ENCODE measurements at places on chromosomes 1 and 21.
A peak's percentile ranks its signal among the peaks of the same experiment; 100 is the strongest.

DNA sequence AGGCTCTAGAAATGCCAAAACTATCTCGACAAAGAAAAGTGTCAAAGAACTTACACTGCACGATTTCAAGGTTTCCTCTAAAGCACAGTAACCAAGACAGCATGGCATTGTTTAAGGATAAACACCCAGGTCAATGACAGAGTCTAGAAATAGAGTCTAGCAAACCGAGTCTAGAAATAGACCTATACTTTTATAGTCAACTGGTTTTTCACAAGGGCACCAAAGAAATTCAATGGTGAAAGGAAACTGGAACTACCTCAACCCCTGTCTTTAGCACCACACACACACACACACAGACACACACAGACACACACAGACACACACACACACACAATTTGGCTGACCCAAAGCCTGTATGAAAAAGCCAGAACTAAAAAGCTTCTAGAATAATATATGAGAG, 67.1 kb upstream of the PGBD5 start:
- no peak for DNase-seq

DNA sequence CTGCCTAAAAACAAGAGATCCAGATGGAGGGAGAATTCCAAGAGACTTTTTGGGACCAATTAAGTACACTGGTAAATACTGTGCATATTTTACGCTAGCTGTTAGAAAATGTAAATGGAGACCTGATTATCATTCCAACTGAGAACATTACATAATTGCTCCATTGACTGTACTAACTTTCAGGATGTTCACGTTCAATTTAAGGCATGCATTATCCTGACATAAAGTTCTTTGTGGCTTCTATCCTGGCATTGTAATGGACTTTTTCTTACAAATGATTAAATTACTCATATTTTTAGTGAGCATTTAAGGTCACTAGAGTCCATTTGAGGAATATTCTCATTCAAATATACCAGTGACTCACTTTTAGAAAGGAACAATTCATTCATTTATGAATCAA, 883.3 kb upstream of the TMPRSS15 start:
- DNase-seq: no peak

DNA sequence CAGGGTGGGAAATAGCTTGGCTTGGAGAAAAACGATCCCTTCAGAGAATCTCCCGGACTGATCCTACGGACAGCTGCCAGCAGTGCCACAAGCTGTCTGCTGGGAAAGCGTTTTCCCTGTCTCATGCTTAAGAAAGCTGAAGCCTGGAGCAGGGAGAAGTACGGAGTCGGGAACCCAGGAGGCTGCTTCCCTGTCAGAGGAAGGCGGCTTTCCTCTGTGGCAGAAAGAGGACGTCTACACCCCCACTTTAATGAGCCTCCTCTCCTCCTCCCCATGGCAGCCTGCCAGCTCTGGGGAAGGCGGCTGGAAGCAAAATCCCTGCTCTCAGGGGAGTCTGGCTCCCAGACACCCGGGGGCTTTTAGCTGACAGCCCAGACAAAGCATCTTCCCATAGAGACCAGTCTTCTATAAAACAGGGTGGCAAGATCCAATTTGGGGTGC, 7.3 kb downstream of the KIF21B start:
- peak; percentile 65 for DNase-seq

GRCh38 chr1:210800301-210800700, 333.6 kb downstream of the KCNH1 start:
- DNase-seq: no peak

- peak; percentile 21 for DNase-seq
These were observed 41.0 kb downstream of the GATAD2B start for GRCh38 chr1:153881751-153882150.

GRCh38 chr1:210920258-210920657, 213.7 kb downstream of the KCNH1 start:
- no peak for DNase-seq

DNA sequence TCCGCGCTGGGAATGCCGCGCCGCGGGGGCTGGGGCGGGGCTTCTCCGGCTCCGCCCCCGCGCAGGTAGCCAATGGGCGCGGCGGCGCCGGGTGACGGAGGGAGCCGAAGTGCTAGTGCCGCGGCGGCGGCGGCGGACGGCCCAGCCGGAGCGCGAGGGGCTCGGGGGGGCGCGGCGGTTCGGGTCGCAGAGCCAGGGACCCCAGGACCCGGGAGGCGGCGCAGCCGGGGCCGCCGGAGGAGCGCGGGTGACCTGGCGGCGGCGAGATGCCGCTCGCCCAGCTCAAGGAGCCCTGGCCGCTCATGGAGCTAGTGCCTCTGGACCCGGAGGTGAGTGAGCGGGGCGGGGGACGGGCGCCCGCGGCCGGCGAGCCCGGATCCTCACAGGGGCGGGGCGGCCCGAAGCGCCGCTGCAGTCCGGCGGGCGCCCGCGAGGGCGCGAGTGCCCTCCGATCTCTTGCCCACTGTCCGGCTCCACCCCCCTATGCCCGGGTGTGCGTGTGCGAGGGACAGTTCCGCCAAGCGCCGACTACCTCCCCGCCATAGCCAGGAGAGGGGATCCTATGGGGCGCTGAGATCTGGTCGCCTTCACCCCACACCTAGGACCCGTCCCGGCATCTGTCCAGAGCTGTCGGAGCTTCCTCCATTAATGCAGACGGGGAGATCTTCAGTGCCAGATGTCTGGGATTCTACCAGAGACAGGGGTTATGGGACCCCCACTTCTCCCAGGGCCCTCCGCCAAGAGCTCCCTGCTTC, at the start of gene RPS6KA1:
TSS of gene RPS6KA1 (plus strand) at position 107 of the 755 bp plus-strand sequence. CDS start at position 267, 160 bp downstream.
- peak; percentile 78 for DNase-seq

DNA sequence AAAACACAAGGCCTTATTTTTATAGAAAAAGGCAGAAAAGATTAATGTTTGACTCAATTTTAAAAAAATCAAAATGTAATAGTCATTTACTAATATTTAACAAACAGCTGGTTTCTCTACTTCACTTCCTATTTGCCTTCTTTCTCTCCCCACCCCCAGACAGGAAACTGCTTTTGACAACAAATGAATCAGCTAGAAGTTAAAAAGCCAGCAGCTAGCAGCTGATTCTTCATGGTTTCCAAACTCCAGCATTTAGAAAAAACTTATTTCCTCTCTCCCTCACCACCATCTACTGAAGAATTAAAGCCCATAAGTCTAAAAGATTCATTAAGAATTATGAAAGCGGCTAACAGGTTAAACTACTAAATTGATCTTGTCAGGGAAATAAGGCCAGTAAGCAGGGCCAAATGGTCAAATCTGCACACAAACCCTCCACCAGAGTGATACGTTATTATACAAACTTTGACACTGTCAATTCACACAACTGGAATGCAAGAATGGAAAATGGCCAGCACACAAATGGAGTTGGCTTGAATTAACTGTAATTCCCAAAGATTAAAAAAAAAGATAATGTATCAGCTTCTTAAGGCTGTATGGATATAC, 4.0 kb downstream of the WDR26 start:
- DNase-seq: peak; percentile 33

DNA sequence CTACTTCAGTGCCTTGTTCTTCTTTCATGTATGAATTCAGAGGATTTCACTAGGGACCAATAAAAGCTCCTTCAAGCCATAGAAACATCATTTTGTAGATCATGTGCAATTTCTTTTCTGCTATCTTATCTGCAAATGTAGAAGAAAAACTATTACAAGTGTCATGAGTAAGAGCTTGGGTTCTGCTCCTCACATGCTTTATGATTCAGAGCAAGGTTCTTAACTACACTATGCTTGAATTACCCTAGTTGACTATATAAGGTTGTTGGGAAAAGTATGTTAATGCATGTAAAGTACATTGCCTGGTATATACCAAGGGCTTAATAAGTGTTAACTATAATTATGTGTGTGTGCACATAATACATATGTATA, 91.4 kb upstream of the S1PR1 start:
- no peak for DNase-seq

- DNase-seq: no peak
These were observed 17.1 kb downstream of the RNF220 start for GRCh38 chr1:44422161-44422560.

- DNase-seq: no peak
These were observed 19.6 kb upstream of the SPOCD1 start for GRCh38 chr1:31835415-31835814.

- DNase-seq: no peak
These were observed 268.0 kb downstream of the ATG4C start for GRCh38 chr1:63051886-63052285.

DNA sequence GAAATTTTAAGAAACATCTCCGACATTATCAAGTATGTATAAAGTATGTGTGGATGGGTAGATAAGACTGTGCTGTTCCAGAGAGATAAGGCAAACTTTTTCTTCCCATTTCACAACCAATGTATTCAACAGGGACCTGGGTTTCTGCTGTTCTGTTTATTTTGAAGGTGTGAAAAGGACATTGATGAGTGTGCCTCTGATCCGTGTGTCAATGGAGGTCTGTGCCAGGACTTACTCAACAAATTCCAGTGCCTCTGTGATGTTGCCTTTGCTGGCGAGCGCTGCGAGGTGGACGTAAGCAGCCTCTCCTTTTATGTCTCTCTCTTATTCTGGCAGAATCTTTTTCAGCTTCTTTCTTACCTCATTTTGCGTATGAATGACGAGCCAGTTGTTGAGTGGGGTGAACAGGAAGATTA, 174.0 kb downstream of the CRB1 start:
- no peak for DNase-seq

- DNase-seq: no peak
These were observed 34.4 kb downstream of the STUM start for GRCh38 chr1:226582966-226583365.

DNA sequence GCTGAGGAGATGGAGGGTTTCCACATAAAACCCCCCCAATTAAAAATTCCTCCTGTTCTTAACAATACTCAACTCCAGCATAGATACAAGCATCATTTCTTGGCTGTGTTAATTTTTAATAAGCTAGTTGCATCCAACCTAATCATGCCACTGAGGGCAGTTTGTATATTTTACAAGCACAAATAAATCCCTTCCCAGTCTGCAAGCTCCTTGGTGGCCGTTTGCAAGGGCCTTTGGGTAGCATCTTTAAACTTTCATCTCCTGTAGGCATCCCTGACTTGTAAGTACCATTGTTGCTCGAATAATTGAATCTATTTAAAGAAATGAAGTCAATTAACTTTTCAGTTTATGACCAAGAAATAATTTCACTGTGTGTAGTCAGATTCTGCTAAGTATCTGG, 103.5 kb upstream of the AJAP1 start:
- DNase-seq: no peak

GRCh38 chr1:174967845-174968705, 31.7 kb upstream of the CACYBP start:
- DNase-seq: no peak

- DNase-seq: peak; percentile 1
These were observed 16.0 kb downstream of the KRTAP19-8 start for GRCh38 chr21:31022306-31022705.

DNA sequence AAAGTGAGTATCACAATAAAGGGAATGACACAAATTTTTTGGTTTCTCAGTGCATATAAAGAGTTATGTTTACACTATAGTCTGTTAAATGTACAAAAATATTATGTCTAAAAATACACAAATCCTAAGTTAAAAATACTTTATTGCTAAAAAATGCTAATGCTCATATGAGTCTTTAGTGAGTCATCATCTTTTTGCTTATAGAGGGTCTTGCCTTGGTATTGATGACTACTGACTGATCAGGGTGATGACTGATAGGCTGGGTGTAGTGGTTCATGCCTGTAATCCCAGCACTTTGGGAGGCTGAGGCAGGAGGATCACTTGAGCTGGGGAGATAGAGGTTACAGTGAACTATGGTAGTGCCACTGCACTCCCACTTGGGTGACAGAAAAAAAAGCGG, 12.9 kb upstream of the NUF2 start:
- DNase-seq: no peak

DNA sequence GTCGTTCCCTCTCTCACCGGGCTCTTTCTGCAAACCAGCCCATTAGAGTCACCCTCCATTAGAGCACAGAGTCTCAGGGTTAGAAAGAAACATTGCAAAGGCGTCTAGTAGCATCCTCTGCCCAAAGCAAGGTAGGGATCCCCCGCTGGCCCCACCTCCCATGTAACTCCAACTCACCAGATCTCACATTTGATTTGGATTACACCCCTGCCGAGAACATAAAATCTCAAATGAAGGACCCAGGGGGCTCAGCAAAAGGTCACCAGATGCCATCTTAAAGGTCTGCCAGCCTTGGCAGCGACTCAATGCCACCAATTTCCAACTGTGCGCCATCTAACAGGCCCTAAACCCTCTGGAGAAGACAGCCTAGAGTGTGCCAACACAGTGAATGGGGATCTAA, 14.1 kb downstream of the C1orf87 start:
- DNase-seq: no peak

- DNase-seq: no peak
These were observed 12.8 kb downstream of the NDC1 start for GRCh38 chr1:53825306-53825705.

DNA sequence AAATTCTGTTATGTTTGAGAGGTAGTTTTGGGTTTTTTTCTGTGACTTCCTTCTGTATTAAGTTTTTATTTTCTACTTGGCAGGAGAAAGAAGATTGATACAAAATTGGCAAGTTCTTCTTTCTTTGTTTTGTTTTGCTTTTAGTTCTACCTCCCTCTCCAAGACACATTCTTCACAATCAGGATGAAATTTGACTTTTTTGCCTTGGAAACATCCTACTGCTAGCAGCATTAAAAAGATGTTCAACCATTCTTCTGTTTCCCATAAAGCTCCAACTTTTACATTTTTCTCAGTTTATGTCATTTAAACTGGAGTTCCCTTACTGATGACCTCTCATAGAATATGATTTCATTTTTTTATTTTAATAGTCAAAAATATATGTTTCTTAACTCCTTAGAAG, 234.8 kb downstream of the NCAM2 start:
- no peak for DNase-seq

DNA sequence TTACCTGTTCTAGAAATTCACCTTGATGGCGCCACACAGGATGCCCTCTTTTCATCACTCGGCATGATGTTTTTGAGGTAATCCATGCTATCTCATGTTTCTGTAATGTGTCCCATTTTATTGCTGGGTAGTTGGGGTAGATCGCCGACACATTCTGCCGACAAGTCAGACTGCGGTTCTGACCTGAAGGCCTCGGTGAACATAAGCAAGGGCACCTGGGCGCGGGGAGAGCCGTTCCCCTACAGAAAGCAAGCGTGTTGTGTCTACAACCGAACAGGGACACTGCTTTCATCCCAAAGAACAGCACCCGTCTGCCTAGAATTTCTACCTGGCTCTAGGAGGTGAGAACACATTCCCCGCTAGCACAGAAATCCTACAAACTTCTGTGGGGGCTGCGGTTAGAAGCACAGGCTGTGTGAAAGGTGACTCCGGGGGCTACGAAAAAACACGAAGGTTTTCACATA, 149.2 kb downstream of the PPIAL4G start:
- no peak for DNase-seq

DNA sequence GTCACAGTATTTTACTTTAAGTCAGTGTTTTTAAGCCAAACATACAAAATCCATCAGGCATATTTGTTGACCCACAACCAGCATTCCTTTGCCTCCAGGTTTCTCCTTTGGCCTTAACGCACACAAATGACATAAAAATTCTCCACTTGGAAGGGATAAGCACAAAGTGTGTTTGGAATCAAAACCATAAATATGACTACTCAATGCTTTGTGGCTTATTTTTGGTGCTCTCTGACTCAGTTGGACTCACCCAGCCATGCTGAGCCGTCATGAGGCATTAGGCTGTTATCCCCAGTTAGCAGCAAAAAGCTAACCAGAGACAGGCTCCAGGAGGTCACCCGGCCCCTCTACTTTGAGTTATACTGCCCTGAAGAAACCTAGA, 948 bp downstream of the PRUNE1 start:
- no peak for DNase-seq

Data from midbrain (tissue), 1 donor.